NCI-H2171 treated with DMSO at 0.1 percent for 48 hours (cell line): ENCODE measurements at places on chromosomes 7 and 10.

DNA sequence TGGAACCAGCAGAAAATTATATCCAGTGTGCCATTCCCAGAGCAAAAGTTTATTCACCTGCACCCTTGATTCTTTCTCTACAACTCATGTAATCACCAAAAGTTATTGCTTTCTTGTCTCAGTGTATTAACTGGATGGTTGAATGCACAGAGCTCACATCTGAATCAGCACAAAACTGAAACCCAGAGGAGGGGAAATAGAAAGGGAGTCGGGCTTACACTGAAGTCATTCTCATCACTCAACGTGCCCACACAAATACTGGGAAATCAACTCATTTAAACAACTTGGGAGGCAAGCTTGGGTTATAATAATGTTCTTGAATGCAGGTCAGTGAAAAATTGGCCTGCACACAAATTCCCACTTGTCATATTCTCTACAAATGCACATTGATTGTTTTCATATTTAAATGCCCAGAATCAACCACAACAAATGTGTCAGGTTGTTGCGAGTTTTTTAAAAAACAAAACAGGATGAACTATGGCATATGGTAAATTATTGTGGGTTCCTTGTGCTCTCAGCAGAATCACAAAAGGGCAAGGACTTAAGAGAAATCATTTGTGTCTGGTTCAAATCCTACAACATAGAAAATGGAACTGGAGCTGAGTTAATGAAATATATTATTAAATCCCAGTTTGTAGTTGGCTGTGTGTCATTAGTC is 125.9 kb upstream of the NOBOX start:
- DNase-seq: no peak

DNA sequence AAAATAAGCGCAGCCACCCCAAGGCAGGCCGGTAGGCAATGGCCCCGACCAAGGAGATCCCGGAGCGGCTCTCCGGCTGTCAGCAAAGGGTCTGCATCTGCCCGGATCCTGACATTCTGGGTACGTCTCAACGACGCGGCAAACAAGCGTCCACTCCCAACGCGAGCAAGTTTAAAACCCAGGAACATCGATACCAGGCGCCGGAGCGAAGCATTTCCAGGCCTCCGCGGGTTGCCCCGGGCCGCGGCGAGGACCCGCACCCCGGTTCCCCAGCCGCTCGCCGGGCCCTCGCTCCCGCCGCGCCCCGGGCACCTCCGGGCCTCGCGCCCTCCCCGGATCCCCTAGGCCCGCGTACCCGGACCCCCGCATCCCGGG is 453 bp downstream of the URGCP start:
- DNase-seq: peak; percentile 45

DNA sequence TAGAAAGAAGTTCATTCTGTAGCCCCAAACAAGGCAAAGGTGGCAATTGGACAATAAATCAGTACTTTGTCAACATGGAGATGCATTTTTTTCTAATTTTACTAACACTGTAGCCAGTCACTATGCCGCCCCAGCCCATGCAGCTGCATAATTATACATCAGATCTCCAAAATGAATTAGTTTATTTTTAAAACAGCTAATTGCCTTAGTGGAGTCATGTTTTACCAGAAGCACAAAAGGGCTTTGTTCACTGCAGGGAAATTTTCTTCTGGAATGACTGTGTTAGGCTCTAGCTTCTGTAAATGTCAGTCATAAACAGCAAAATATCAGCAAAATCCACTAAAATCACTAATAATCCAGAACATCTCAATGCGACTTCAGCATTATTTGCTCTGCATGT is 20.1 kb upstream of the HDAC9 start:
- DNase-seq: no peak

DNA sequence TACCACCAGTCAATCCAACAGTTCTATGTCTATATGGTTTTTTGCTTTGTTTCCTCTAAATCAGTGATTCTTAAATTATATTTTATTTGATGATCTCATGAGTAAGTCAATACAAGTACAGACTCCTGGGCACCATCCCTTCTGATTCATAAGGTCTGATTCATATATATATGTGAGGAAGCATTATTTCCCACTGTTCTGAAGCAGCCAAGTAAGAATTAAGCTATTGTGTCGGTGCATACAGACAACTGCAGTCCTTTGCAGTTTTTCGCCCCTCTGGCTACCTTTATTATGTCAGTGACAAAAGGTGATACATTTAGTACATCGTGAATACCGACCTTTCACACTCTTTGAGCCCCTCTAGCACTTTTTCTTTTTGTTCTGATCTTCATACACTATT is 1079.6 kb upstream of the C7orf33 start:
- no peak for DNase-seq

DNA sequence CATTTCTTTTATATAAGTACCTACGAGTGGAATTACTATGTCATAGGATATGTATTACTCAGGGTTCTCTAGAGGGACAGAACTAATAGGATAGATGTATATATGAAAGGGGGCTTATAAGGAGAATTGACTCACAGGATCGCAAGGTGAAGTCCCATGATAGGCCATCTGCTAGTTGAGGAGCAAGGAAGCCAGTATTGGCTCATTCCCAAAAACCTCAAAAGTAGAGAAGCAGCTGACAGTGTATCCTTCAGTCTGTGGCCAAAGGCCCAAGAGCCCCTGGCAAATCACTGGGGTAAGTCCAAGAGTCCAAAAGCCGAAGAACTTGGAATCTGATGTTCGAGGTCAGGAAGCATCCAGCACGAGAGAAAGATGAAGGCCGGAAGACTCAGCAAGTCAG is 59.8 kb downstream of the GALNT17 start:
- DNase-seq: peak; percentile 78

- no peak for DNase-seq
Measured at GRCh38 chr10:77398986-77399755, 238.4 kb downstream of the KCNMA1 start.

- DNase-seq: no peak
Measured at GRCh38 chr10:128416231-128416630, 290.0 kb upstream of the MKI67 start.
